ENCODE measurements at places on chromosomes 12 and 14.

DNA sequence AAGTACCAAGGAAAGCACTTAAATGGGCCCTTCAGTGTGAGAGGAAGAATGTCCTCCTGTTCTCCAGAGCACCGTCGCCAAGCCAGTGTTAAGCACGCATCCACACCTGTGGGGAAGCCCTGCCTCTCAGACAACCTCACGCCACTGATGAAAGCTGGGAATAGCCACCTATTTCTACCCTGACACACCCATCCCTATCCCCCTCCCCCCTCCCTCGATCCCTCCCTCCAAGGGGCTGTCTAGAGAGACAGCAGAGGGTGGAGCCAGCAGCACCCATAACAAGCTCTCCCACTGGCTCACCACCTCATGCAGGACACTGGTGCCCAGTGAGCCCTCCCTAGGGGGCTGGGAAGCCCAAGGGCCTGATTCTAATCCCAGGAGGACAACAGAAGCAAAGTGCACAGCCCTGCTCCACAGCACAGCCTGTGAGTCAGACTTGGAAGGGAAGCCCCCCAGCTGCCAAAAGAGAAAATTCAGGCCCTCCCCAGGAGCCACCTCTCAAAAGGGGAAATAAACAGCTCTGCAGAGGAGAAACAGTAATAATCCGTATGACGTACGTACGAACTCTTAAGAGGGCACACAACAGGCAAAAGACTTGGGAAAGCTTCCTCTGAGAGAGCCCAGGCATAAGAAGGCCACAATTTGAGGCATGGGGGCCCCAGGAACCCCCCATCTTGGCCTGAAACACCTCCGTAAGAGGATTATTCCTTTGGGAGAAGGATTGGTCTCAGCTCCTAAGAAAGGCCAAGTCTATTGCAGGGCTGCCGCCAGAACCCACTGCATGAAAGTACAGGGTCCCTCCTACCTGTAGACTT, 7.8 kb downstream of the PITPNM2 start:
- DNase-seq, result no peak

GRCh38 chr12:51961834-51962233, 10.3 kb downstream of the ACVR1B start:
- no peak for DNase-seq

DNA sequence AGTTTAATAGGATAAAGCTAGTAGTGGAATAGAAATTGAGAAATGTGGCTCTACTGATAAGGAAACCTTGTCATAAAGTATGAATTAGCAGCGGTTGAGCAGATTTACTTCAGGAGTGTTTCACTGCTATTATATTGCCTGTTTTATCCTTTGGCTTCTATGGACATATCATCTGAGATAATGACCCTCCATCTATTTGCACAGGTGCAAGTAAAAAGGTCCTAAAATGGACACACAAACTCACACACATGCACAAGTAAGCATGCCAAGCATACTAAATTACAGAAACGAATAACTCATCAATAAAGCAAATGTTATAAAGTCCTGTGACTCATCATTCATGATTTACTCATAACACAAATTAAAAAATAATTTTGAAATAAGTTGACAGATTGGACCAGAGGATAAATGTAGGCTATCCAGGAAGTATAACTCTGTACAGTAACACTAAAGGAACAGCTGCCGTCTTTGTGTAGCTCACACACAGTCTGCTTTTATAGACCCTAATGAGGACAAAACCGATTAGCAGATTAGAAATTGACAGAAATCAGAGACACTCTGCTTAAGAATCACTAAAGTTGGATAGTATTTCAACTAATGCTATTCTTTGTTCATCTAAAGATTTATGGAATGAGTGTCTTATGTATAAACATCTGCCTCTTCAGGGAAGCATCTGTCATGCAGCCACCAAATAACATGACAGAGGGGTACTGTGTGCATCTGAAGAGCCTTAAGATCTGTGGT, 73.9 kb downstream of the SYT1 start:
- DNase-seq, result no peak

DNA sequence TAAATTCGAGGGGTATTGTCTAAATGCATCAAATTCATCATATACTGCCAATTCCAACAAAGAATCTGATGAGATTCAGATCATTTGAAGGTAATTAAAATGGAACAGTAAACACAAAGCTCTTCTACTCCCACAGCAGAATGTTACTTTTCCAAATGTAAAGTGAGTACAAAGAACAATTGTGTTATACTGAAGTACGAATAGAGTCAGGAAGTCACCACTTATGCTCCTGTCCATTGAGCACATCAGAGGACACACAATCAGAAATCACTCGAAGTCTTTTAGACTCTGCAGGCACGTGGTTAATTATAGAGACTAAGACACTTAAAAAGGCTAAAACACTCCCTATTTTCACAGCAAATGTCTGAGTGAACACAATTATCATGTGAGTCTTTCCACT, 388.5 kb upstream of the MIS18BP1 start:
- DNase-seq, result no peak

GRCh38 chr12:47736216-47736615, 10.9 kb upstream of the ENDOU start:
- no peak for DNase-seq

DNA sequence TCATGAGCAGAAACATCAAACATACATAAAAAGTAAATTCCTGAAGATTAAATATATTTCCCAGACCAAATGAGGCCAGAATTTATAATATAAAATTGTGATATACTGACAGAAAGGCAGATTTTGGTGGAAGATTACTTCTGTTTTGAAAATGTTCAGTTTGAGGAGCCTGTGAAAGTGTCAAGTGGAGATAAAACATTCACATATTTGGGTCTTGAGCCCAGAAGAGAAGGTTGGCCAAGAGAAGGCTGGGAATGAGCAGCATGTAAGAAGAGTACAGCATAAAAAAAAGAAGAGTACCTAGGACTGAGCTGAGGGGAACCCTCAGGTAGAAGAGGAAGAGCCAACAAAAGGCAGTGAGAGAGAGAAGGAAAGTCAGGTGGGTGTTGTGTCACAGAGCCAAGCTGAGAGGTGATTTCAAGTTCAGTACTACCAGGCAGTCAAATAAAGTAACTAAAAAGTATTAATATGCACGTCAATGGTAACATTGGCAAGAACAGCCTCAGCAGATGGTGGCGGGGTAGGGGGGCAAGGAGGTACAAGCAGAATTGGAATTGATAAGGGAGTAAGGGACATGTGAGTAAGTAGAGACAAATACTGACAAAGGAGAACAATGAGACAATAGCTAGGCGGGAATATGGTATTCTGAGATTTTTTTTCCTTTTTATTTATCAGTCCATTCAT, 120.7 kb upstream of the TTC7B start:
- DNase-seq, result no peak

- no peak for DNase-seq
Measured at GRCh38 chr12:69064734-69065443, 131.9 kb upstream of the CPM start.

GRCh38 chr14:94689218-94689984, 77.2 kb downstream of the SERPINA3 start:
- peak; percentile 49 for DNase-seq

Data from right renal pelvis (tissue), 4 donors.